HCT116 (cell line): ENCODE measurements at places on chromosomes 7 and 10. TPM values are rescaled to one million over a fixed set of nuclear protein-coding genes. Genes with fewer than 3 reads are reported as not detected.
A peak's percentile ranks its signal among the peaks of the same experiment; 100 is the strongest.

DNA sequence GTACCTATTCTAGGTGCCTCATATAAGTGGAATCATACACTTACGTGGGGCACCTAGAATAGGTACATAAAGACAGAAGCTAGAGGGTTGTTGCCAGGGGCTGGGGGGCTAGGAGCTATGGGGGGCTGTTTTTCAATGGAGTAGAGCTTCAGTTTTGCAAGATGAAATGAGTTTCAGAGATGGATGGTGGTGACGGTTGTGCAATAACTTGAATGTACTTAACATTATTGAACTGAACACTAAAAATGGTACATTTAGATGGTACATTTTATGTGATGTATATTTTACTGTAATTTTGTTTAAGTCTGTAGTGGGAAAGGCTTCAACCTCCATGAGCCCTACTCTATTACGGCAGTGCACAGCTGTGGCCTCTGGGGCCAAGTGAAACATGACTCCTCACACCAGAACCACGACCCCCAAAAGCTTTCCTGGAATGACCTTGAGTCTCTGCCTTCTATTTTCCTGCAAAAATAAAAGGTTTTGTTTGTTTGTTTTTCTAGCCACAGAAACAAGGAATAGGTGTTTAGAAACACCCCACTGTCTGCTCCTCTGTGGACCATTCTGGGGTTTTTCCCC lies 147.3 kb upstream of the PLXNA4 start:
- no peak for DNase-seq

GRCh38 chr10:82618007-82618406 lies 743.0 kb downstream of the NRG3 start:
- no peak for DNase-seq

DNA sequence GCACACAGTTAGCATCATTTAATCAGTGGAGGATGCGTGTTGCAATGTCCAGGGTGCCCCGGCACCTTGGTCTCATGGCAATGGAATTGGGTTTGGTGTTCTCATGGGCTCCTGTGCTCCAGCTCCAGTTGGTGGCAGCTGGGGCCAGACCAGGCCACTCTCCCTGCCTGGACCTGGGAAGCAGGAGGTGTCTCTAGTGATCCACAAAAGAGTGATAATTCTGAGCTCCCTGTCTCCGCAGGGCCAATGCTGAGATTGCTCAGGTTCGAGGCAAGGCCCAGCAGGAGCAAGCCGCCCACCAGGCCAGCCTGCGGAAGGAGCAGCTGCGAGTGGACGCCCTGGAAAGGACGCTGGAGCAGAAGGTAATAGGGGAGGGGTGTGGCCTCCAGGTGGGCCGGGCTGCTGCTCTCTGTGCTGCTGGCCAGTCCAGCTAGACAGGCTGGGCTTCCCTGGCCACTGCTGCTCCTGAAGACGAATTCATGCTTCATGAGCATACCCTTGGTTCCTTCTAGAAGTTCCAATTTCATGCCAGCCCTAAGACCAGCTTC lies 21.7 kb upstream of the BTBD16 start:
- no peak for DNase-seq

VPS37D gene
- 9.5 TPM for total RNA-seq

DNA sequence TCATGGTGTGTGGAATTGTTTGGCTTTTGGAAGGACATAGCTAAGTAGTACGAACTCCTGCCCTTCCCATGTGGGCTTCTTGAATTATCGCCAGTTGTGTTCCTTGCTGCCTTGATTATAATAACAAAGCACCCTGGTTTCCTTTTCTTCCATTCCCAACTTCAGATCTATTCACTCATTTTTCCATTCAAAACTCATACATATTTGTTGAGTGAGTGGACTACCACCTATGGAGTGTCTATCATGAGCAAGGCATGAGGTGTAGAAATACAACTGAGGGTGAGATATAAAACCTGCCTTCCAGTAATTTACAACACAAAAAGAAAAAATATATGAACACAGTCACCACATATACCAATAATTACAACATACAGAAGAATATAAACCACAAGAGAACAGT lies 4.9 kb upstream of the COL17A1 start:
- DNase-seq: no peak

DNA sequence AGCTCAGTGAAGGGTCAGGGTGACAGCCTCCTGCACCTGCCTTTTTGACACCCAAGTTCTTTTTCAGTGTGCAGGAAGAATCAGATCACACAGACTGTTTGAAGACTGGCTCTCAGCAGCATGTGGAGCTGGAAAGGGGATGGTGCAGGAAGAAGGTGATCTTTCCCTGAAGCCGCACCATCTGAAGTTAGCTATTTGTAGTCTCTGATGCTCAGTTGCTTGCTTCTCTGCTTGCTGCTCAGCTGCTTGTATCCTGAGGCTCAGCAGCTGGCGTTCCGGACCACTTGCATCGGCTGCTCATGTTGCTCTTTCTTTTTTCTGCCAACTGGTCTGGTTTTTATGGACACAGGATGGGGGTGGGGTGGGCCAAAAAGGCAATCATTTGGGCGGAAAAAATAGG lies 15.8 kb upstream of the DNMBP start:
- DNase-seq: no peak

DNA sequence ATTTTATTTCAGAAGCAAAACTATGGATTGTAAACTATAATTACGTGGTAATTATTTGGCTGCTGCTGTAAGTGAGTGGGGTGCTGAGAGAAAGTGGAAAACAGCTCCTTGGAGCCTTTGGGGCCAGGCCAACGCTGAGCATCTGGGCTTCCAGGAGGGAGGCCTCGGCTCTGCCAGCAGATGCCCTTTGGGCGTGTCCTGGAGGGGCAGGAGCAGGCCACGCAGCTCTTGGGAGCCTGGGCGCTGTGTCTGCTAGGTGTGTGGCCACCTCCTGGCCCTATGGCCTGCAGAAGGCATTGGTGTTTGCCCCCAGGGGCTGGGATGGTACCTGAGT lies 423.3 kb downstream of the GLRX3 start:
- no peak for DNase-seq

COL26A1 gene
- 0.27 TPM for total RNA-seq

GRCh38 chr10:96765406-96766240 lies 45.3 kb upstream of the PIK3AP1 start:
- DNase-seq: peak; percentile 37

DNA sequence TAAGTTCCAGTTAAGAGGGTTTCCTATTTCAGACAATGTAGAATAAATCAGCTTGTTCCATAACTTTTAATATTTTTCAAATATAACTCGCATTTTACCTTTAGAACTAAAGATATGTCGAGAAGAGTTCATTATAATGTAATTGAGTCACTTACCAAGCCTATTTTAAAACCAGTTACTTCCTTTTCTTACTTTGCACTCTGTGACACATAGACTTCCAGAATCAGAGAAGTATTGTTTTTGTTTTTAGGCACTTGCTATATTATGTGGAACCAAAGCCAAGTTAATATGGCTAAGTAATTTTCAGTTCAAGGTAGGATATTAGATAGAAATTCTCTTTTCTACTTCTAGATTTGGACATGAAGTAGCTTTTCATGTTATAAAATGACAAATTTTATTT lies 182.7 kb upstream of the PRPS1L1 start:
- DNase-seq: no peak

PDE6C gene
- not detected for total RNA-seq

ZPBP gene
- total RNA-seq: not detected

- DNase-seq: no peak
Observed at GRCh38 chr10:131770946-131771633, 129.7 kb upstream of the PPP2R2D start.

DNA sequence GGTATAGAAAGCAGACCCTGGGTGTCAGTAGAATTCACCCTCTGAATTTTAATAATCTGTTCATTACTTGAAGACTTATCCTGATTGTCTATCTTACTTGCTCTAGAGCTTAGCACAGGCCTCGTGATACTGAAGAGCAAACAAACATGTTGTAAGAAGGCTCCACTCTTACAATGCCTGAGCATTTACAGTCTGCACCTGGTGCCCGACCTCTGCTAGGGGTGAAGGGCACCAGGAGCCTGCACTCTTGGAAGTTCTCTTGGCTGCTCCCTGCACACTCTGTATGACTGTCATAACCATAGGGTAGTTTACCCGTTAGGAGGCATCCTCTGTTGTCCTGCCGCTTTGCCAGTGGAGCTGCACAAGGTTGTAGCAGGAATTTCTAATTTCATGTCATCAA lies 91.3 kb upstream of the NPY start:
- no peak for DNase-seq

HSPA12A gene
- 19.8 TPM for total RNA-seq

HOXA2 gene
- total RNA-seq: 0.57 TPM

ZEB1 gene
- total RNA-seq: 3.4 TPM

PRLHR gene
- not detected for total RNA-seq

DNA sequence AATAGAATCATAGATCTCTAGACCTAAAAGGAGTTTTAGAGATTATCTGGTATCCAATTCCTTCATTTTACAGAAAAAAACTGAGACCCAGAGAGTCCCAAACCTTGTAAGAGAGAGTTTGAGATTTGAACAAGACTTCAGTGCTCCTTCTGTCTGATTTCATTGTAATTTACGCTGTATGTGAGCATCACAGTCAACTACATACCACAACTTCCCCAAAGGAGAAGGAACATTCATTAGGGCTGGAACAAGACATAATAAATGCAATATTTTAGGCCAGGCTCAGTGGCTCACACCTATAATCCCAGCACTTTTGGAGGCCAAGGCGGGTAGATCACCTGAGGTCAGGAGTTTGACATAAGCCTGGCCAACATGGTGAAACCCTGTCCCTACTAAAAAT lies 17.3 kb upstream of the PRKAR2B start:
- DNase-seq: no peak

DNA sequence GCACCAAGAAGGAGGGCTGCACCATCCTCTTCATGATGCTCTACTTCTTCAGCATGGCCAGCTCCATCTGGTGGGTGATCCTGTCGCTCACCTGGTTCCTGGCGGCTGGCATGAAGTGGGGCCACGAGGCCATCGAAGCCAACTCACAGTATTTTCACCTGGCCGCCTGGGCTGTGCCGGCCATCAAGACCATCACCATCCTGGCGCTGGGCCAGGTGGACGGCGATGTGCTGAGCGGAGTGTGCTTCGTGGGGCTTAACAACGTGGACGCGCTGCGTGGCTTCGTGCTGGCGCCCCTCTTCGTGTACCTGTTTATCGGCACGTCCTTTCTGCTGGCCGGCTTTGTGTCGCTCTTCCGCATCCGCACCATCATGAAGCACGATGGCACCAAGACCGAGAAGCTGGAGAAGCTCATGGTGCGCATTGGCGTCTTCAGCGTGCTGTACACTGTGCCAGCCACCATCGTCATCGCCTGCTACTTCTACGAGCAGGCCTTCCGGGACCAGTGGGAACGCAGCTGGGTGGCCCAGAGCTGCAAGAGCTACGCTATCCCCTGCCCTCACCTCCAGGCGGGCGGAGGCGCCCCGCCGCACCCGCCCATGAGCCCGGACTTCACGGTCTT lies 1.9 kb downstream of the FZD1 start:
- DNase-seq: no peak

COL1A2 gene
- 3.0 TPM for total RNA-seq

DNA sequence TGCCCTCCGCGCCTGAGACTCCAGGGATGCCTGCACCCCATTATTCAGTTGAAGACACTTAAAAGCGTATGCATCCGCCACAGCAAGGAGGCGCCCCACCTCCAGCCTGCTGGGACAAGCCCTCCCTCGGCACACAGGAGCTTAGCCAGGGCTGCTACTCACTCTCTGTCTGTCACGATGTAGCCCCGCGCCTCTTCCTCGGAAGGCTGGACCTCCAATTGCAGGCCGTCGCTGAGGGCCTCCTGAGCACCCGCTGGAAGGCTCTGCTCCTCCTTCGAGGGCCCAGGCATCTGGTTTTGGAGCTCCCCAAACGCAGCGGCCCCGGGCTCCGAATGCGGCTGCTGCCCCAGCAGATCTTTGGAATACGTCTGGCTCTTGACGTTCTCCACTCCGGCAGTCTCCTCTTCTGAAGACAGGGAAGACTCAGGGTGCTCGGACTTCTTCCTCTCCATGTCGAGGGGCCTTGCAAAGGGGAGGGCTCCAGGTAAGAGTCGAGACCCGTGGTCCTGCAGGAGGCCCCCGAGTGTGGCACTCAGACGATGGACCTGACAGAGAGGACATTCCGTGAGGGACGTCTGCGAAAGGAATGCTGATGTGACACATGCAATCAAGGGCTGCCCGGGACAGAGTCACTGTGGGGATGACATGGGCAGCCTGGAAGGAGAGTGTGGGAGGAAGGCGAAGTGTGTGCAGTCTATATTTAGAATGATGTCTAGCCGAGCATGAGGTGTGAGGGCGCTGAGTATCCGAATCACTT lies 453.9 kb downstream of the PTPRN2 start:
- DNase-seq: no peak

NRCAM gene
- 0.15 TPM for total RNA-seq
